ENCODE measurements at places on chromosomes 12 and 14.

DNA sequence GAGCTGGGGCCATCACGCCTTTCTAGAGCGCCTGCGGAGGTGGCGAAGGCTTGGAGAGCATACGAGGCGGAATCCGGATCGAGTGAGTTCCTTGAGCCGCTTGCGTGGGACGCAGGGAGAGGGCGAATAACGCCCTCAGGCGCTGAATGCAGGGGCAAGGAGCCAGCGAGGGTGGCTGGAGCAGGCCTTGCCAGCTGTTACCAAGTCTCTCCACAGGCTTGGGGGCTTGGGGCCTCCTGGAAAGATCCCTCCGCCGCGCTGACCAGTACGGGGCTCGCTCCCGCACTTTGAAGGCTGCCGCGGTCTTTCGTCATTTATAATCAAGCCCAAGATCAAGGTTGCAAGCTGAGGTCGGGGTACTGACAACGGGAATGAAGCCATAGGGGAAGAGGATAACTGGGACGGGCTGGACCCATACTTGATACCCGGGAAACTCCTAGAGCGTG, 1.2 kb downstream of the FLRT2 start:
- DNase-seq: no peak

- no peak for DNase-seq
Measured at GRCh38 chr14:36450550-36450949, 69.5 kb downstream of the NKX2-1 start.

GRCh38 chr12:77189458-77189857, 124.1 kb upstream of the E2F7 start:
- DNase-seq: no peak

GRCh38 chr14:66009089-66009488, 477.1 kb upstream of the CCDC196 start:
- no peak for DNase-seq

DNA sequence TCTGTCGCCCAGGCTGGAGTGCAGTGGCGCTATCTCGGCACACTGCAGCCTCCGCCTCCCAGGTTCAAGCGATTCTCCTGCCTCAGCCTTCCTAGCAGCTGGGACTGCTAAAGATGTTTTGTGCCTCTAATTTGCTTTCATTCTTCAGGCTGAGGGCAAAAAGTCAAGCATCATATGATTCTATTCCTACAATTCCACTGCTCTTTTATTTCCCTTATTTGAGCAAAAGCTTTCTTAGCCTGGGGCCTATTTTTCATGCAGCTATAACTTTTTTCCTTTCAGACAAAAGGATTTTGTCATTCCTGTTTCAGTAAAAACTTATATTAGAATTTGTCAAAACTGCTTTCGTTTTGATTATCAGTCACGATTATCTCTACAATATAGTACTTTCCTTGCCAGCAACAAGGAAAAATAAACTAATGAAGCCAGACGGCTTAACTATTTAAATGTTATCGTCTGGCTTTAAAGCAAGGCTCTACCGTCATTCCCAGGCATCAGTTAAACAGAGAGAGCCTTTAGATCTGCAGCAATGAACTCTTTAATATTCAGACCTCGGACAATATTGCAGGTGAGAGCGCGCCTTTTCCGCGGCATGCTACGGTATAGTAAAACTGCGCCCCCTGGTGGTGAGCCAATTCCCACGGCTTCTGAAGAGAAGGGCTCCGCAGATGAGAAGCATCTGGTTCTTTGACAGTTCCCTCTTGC, 1.4 kb upstream of the SLC2A13 start:
- DNase-seq: peak; percentile 91

DNA sequence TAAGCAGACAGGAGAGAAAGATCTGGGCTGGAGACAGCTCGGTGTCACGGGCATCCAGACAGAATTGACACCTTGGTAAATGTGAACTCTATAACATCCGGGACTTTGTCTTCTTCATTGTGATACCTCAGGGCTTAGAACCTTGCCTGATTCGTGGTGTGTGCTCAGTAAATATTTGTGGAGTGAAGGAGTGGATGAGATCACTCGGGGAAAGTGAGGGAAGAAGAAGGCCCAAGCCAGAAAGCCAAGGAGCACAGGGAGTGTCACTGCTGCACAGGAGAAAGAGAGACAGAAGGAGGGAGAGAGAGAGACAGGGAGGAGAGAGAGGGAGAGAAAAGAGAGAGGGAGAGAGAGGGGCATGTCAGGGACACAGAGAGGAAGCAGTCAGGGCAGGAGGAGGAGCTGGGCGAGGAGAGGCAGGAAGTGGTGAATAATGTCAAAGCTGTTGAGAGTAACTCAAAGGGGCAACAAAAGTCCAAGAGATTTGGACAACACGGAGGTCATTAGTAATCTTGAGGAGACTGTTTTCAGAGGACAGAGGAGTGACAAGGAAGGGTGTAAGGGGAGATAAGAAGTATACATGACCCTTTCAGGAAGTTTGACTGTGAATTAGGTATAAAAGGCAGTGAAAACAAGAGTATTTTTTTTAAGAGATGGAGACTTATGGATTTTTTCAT, 141.6 kb upstream of the MAX start:
- peak; percentile 16 for DNase-seq

DNA sequence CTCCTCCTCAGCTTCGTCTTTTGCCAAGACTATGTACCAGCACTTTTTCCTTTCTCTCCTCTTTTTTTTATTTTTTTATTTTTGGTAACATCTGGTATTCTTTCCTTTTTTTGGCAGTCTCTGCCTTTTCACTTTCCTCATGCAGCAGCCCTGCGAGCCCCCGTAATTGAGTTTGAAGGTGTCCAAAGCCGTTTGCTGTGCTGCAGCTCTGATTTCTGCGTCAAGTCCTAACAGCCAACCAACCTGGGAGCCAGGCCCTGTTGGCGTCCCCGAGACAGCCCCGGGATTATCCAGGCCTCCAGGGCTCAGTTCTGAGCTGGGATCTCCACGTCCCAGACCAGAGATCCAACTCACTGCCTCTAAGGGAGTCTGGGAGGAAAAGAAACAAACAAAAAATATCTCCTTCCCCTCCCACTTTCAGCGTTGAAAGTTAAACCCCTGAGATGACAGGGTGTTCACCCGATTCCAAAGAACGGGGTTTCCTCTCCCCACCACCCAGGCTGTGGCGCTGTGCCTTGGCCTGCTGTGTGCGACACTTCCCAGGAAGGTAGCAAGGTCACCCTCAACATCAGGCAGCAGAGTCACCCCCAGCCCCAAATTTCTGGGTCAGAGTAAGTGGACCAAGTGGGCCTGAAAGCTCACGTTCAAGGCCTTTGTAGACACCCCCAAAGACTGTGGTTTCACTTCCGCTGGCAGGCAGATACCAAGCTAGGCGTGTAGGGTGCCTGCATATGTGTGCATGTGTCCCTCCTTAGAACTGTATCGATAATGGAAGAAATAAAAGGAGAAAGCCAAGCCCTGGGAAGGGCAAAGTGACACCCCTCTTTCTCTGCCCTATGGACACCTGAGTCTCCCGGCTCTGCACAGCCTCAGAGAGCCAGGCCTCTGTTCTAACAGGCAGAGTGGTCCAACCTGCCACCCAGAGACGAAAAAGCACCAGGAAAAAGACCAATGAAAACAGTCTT, 11.1 kb downstream of the BCL11B start:
- peak; percentile 73 for DNase-seq

DNA sequence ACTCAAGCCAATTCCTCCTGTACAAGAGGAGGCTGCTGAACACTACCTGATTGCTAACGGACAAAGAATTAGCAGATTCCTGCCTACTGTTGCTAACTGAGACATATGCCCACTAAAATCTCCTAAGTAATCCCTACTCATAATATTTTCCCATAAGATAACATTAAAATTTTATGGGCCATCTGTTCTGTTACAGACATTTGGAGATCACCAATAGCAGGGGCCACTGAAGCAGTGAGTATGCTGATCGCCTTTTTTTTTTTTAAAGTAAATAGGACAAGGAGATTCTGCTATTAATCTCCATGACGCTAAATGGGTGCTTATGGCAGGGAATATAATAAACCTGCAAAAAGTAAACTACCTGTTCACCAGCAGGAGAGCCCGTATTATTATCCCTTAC, 292.9 kb downstream of the MED13L start:
- DNase-seq: no peak

DNA sequence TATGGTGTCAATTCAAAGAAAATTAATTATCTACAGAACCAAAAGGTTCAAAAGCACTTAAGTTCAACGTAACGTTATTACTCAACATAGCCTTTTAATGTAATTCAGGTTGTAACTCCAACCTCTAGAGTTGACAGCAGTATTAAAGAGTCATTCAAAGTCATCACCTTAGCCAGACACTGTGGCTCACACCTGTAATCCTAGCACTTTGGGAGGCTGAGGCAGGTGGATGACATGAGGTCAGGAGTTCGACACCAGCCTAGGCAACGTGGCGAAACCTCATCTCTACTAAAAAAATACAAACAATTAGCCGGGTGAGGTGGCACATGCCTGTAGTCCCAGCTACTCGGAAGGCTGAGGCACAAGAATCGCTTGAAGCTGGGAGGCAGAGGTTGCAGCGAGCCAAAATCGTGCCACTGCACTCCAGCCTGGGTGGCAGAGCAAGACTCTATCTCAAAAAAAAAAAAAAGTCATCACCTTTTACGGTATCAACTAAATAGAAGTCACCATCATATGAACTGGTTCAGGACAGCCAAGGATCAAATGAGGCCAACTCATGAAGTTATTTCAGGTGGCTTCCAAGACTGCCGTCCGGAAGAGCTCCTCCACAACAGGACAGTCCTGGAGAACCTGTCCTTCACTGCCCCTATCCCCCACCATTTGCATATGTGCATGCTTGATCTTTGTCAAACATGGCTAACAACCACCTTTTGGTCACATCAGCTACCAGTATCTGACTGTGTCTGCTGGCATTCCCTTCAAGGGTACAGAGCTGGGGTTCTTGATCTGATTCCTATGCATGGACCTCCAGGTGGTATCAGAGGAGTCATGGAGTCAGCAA, 4.2 kb downstream of the PPTC7 start:
- peak; percentile 68 for DNase-seq

- DNase-seq: no peak
Measured at GRCh38 chr12:89389755-89390661, 37.7 kb upstream of the DUSP6 start.

DNA sequence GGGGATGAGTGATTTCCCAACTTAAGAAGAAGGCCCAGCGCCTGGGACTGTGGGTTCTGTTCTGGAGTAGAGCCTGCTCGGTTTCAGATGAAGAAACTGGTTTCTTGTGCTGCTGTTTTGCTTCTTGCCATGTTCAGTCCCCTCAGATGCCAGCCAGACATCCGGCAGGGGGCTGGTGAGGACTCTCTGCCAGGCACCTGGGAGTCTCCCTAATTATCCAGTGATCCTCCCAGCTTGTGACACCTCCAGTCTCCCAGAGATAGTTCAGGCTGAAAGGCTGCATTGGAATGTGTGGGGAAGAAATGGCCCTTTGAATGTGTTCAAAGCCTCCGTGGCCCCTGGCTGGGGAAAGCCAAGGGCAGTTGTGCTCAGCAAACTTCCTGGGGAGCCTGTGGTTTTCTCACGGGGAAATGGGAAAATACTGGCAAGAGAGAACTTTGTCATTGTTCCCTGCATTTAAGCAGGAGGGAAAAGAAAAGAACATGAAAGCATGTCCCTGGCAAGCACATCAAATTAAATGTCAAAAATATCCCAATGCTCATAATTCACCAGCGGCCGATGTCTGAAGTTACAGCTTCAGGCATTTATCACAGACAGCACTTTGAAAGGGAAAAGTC, 8.5 kb upstream of the SERPINA12 start:
- DNase-seq: no peak

DNA sequence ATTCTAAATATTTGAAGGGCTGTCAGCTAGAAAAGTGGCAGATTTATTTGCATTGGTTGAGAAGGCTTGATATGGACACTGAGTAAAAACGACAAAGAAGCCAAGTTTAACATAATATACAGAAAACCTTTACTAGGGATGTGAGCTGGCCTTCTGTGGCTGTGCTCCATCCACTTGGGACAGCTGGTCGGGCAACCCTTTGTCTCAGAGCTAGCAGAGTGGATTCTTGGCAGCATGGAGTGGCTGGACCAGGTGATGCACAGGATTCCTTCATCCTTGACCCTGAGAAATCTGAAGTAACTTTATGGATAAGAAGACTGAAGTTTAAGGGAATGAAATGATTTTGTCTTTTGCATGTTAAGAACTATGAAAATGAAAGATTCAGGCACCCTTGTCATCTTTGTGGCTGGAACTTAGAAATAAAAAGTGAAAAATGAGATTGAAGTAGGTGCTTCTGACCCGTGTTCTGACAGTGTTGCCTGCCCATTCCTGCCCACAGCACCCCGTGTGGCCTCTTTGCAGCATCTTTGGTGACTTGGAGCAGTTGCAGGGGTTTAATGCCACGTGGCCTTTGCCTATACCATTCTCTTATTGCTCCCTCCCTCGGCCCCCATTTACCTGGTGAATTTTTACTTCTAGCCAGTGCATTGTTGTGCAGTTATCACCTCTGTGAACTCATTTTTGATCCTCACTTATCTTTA, 32.6 kb downstream of the PELI2 start:
- DNase-seq: no peak

DNA sequence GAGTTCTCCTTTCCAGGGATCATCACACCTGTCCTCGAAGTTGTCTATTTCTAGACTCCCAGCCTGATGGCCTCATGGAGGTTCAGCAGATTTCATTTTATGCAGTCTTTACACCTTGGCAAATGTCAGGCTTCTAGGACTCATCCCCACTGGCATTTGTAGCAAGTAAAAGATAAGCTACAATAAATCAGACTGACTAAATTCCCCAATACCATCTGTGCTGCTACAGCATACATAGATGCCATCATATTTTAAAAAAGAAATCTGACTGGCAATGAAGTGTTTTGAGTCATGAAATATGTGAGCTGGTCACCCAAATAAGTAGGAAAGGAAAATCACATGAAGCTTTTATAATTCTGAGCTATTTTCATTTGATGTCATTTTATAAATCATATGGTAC, 55.3 kb downstream of the KCNC2 start:
- no peak for DNase-seq

DNA sequence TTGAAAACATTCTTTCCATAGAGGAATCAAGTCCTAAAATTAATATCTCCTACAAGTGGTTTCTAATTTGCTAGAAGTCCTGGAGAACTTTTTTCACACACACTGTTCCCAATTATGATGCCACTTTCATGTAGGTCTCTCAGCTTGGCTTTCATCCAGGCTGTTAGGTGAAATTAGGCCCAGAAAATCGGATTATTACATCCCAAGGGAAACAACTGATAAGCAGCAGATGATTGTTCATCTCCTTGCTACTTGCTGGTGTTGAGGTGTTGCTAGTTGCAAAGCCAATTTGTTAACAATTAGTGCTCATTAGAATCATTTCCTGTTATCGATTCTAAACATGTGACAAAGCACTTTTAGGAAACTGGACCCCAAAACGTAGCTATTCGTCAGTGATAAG, 248.0 kb downstream of the PDZRN4 start:
- DNase-seq: no peak

- no peak for DNase-seq
Measured at GRCh38 chr14:64979336-64980074, 7.2 kb upstream of the FNTB start.

GRCh38 chr14:90503582-90503981, 106.8 kb downstream of the CALM1 start:
- no peak for DNase-seq

DNA sequence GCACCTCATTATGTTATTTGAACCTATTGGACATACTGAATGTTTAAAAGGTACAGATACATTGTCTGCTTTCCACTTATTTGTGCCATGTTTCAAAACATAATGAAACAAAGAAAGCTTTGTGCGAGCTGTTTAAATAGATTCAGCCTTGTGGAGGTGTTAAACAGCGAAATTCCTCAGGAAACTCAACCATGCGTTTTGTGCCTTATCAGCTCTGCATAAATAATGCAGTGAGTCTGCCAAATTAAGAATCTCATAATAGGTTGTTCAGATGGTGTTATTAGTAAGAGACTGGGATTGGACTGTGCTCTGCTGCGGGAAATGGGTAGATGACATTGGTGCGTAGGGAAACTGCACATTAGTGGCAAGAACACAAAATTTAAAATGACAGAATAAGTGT, 163.7 kb upstream of the CLEC14A start:
- no peak for DNase-seq

- peak; percentile 53 for DNase-seq
Measured at GRCh38 chr14:22039938-22040780, 366.5 kb upstream of the OR4E1 start.

Measured in CD4-positive, alpha-beta T cell treated with Interleukin-15 for 4 hours (primary cell).